ENCODE measurements at places on chromosomes 3 and 15. TPM values are rescaled to one million over a fixed set of nuclear protein-coding genes. Genes with fewer than 3 reads are reported as not detected.

SPATA12 gene
- total RNA-seq, result not detected

UBAP1L gene
- total RNA-seq, result 5.4 TPM

FOXL2NB gene
- total RNA-seq, result not detected

CCDC13 gene
- total RNA-seq, result 5.3 TPM

GRCh38 chr3:181929501-181929900 lies 217.8 kb downstream of the SOX2 start:
- no peaks in the 10 kb centered on the region for H3K36me3 ChIP-seq
- no peak overlapping the region for H3K27ac ChIP-seq
- H3K4me1 ChIP-seq, result no peaks in the 10 kb centered on the region
- DNase-seq, result no peak
- no peaks in the 10 kb centered on the region for H3K27me3 ChIP-seq
- no peak overlapping the region for H3K4me3 ChIP-seq

DNA sequence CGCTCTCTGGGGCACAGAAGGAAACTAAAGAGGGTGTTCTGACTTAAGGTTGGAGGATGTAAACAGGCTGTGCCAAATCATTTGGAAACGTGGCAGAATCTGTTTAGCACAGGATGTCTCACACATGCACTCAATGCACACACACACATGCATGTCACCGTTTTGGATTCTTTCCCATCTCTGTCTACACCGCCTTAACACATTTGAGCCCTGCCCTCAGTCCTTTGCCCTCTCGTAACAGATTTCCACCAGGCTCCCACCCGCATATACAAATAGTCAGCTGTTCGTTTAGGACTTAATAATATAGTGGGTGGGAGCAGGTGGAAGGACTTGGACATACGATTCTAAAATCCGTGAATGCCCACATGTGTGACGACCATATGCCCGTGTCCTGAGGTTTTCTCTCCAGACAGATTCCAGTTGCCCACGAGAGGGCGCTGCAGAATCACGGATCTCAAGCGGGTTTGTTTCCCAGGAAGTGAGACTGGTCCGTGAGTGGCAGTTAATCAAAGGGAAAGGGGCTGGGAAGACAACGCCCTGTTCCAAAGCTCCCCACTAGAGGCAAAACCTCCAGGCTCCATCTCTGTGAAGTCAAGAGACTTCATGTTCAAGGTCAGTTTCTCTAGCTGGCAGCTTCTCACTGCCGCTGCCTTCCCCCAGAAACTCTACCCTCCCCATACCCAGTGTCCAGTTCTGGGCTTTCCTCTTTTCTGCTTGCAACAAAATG lies 44.5 kb downstream of the NOX5 start:
- H3K36me3 ChIP-seq, result no peaks in the 10 kb centered on the region
- H3K4me1 ChIP-seq, result peaks cover 12% of the 10 kb centered on the region
- H3K27me3 ChIP-seq, result no peaks in the 10 kb centered on the region
- H3K4me3 ChIP-seq, result no peak overlapping the region

GRCh38 chr3:57998366-57999283 lies 9.6 kb upstream of the FLNB start:
- H3K27me3 ChIP-seq, result no peaks in the 10 kb centered on the region
- no peak for DNase-seq
- H3K4me1 ChIP-seq, result no peaks in the 10 kb centered on the region
- H3K36me3 ChIP-seq, result no peaks in the 10 kb centered on the region
- no peak overlapping the region for H3K4me3 ChIP-seq
- H3K27ac ChIP-seq, result no peak overlapping the region

DNA sequence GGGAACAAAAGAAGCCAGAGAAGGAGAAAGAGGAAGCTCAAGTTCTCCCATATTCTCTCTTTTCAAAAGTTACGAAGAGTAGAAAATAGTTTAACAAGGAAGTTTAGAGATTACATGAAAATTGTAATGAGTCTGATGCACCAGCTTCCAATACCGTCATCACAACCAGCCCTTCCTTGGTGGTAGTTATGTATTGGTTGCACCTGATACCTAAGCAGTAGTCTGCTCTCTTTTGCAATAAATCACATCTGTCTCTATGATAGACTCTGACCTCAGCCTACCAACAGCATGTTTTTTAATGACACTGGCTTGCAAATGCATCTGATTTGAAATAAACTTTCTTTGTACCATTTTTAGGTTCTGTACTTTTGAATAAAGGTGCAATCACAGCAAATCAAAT lies 575.8 kb downstream of the FHIT start:
- H3K27me3 ChIP-seq, result no peaks in the 10 kb centered on the region
- H3K4me3 ChIP-seq, result no peak overlapping the region
- no peaks in the 10 kb centered on the region for H3K4me1 ChIP-seq
- no peaks in the 10 kb centered on the region for H3K36me3 ChIP-seq
- H3K27ac ChIP-seq, result no peak overlapping the region

GRCh38 chr3:190081389-190081788 lies 39.3 kb downstream of the P3H2 start:
- no peaks in the 10 kb centered on the region for H3K36me3 ChIP-seq
- H3K27me3 ChIP-seq, result no peaks in the 10 kb centered on the region
- H3K4me1 ChIP-seq, result peaks cover 13% of the 10 kb centered on the region
- no peak for DNase-seq

Data from kidney (tissue), 22 donors.